ENCODE measurements at places on chromosomes 3 and 15.
A peak's percentile ranks its signal among the peaks of the same experiment; 100 is the strongest.

DNA sequence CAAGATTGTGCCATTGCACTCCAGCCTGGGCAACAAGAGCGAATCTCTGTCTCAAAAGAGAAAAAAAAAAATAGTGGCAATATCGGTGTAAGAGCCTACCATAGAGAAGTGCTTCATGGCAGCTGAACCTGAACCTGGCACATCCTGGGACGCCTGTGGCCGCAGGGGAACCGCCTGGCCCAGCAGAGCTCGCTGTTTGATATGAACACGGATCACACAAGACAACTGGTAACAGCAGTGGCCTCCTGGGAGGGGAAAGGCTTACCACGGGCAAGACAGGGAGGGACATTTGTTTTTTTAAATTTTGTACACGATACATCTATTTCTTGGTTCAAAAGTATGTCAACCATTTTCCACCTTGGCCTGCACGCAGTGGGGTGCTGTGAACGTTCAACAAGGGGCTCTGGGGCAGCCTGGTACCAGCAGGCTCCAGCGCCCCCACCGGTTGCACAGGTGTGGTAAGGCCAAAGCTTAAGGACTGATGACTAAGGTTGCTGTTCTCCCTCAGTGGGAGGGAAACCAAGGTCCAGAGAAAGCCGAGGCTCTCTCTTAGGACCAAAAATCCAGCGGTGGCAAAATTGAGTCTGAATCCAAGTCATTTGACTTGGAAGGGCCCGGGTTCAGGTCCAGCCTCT, 21.7 kb upstream of the EPHB3 start:
- DNase-seq, result no peak

GRCh38 chr3:159787794-159788205, 200.8 kb upstream of the IL12A start:
- DNase-seq, result no peak

GRCh38 chr3:156626104-156626503, 48.3 kb upstream of the TIPARP start:
- no peak for DNase-seq

DNA sequence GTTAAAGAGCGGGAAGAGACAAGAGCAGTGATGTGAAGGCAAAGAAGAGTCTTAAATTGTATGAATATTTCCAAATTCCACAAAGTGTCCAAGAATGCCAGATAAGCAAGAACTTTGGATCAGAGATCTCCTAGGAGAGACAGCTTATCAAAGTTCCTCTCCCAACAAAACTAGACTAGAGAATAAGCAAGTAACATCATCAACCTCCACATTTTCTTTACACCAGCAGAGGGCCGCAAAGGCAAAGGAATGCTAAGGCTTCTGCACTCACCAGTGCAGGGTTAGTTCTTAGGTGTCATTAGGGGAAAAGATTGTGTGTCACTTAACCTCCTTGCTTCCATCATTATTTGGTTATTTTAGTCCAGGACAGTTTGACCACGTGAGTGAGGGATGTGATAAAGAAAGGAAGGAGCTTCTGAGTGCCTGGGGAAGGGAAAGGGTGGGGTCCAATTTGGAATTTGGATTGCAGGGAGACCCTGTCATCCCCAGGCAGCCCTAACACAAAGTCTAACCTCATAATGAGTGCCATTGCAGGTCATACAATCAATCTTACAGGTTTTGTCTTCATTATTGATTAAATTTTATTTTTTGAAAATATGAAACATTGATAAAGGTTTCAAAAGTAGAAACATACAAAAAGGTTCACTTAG, 7.5 kb upstream of the CMTM6 start:
- peak; percentile 63 for DNase-seq

DNA sequence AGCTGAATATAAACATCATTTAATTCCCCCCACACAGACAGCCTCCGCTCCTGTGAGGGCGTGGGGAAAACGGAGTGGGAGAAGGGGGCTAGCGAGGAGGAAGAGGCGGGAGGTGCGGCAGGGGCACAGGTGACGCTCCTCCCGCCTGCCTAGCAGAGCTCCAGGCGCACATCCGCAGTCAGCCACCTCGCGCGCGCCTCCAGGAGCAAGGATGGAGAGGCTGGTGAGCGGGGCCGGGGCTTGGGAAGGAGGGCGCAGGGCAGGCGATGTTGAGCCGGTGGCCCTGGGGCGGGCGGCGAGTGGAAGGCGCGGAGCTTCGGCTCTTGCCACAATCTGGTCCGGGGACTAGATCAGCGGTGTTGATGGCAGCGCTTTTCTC, at the start of gene CD200:
CD200 (plus strand) TSS at position 155 of the 379 bp plus-strand sequence; CDS start at position 212, 57 bp downstream.
- peak; percentile 54 for DNase-seq

- no peak for DNase-seq
Measured at GRCh38 chr15:57012556-57012955, 94.1 kb downstream of the TCF12 start.

DNA sequence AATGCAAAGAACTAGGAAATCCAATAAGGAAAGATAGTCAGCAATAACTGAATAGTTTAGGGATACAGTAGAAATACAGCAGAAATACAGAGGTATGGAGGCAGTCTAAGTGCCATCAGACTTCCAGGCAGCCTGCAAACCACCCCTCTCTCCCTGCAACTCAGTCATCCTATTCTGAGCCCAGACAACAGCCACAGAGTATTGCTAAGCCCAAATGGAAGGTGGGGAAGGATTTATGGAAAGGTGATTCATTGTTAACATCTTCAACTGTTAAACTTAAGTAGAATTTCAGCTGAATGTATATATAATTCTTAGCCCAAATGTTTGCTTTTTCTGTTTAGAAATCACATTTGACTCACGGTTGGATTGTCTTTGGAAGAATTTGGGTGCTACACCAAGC, 300.4 kb downstream of the RBMS3 start:
- DNase-seq, result no peak

DNA sequence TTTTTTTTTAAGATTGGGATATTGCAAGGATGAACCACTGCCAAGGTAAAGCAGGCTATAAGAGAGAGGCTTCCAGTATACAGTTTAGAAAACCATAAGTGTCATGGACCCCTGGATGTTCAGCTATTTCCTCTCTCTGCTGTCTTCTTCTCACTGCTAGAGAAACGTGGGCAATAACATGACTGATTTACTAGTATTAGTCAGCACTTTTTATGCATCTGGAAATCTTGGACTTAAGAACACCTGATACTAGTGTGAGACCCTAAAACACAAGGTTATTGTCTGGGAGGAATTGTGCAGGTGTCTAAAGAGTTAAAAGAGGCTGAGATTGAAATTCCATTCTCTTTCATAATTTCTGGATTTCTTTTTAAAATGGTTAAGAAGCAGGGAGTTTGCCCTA, 460.6 kb upstream of the MCTP2 start:
- DNase-seq, result no peak
